ENCODE measurements at places on chromosomes 1 and 21.

- no peak for DNase-seq
Observed at GRCh38 chr1:52139817-52140540, 1.9 kb upstream of the ZFYVE9 start.

DNA sequence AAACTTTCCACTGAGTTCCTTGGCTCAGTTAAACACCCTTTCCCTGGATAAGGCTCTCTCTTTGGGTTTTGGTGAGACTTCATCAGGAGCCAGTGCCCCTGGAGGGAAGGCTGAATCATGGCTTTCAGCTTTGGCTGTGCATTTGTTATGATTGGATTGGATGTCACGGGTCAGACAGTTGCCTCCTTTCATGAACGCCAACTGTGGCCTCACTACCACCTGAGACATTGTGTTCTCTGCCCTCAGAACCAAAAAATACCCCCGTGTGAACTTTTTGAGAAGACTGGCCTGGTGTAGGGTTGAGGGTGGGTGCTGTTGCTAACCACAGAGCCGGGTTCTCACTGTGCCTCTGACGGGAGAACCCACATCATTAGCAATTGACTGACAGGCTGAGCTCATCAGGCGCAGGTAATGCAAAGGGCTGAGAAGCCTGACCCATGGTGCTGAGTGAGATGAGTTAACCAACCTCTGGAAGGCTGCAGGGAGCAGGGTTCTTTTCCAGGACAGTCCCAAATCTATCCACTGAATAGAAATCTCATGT, 65.6 kb downstream of the HHAT start:
- DNase-seq, result no peak

DNA sequence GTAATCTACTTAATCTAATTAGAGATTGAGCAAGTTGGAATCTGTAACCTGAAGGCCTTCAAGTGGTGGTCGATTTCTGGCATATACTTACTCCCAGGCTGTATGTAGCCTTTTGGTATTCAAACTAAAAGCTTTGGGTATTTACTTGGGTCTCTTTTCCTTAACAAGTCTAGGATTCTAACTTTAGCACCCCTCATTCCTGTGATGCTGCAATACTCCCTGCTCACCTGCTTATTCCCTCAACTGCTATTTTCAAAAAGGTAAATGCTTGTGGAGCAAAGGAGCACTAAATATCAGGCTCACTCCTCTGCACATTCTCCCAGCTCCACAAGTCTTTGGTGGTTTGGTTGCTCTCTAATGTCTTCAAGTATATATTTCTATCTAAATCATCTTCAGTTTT, 68.0 kb upstream of the CYYR1 start:
- no peak for DNase-seq

GRCh38 chr1:54845772-54846171, 41.2 kb downstream of the DHCR24 start:
- DNase-seq, result no peak

DNA sequence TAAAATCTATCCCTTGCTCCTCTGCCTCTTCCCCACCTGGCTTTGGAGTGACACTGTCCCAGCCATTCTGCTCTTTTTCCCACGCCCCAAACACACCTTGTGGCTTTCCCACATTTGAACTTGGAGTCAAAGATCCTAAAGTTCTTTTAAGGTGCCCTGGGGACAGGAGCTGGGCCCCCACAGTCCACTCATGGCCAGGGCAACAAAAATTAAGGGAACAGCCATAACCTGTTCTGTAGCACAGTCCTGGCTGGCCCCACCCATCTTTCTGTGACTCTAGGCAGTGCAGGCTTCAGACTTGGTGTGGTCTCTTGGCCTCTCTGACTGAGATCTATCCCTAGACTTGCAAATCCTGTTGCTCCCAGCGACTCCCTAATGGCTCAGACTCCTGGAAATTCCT, 143.0 kb upstream of the MAGI3 start:
- DNase-seq, result no peak

- DNase-seq, result no peak
Observed at GRCh38 chr1:186498071-186498470, 37.2 kb upstream of the PDC start.

DNA sequence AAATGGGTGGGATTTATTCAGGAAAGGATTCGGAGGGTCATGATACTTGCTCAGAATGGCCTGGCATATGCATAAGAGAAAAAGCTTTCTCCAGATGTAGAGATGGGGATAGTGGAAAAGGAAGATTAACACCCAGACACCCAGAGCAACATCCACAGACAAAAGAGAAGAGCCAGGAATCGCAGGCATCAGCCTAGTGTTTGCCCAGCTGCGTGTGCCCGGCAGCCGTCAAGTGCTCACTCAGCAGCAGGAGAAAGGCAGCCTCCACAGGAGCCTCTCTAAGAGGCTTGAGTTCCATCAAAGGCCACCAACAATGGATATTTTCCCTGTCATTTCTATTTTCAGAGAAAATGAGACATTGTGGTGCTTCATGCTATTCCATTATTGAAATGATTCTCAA, 54.7 kb downstream of the NTPCR start:
- no peak for DNase-seq

DNA sequence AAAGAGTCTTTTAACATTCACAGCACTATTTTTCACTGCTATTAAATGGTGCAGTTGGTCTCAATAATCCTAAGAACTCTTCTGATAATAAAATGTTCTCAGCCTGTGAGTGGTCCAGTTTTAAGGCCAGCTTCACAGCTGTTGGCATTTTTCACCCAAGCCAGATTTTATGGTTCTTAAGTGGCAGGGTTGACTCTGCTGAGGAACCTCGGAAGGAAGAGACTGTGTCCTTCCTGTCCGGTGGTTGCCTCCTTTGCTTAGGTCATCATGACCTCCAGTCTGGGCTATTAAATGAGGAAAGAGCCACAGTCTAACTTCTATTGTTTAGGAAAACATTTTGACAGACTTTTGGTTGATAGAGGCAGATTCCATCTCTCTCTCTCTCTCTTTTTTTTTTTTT, 112.5 kb upstream of the SERBP1 start:
- DNase-seq, result no peak

- DNase-seq, result no peak
Observed at GRCh38 chr21:27645285-27645684, 678.4 kb upstream of the ADAMTS5 start.

GRCh38 chr1:52634111-52634510, 1.1 kb downstream of the SHISAL2A start:
- no peak for DNase-seq

- DNase-seq, result no peak
Observed at GRCh38 chr21:45859762-45860357, 121.7 kb upstream of the COL6A1 start.

DNA sequence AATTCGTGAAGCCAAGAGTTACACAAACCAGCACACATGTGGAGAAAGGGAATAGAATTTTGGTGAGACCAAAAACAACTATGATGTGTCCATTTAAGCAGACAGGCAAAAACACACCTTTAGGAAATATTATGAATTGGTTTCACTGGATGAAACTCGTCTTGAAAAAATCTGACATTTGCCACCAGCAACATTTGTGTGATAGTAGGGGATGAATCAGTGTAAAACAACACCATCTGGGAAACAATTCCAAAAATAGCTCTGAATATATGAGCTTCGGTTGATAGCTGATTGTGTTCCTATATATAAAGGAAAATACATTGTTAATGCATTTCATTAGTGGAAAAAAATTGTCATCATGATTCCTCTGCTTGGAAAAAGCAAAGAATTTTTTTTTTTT, 327.8 kb downstream of the PAPPA2 start:
- DNase-seq, result no peak

DNA sequence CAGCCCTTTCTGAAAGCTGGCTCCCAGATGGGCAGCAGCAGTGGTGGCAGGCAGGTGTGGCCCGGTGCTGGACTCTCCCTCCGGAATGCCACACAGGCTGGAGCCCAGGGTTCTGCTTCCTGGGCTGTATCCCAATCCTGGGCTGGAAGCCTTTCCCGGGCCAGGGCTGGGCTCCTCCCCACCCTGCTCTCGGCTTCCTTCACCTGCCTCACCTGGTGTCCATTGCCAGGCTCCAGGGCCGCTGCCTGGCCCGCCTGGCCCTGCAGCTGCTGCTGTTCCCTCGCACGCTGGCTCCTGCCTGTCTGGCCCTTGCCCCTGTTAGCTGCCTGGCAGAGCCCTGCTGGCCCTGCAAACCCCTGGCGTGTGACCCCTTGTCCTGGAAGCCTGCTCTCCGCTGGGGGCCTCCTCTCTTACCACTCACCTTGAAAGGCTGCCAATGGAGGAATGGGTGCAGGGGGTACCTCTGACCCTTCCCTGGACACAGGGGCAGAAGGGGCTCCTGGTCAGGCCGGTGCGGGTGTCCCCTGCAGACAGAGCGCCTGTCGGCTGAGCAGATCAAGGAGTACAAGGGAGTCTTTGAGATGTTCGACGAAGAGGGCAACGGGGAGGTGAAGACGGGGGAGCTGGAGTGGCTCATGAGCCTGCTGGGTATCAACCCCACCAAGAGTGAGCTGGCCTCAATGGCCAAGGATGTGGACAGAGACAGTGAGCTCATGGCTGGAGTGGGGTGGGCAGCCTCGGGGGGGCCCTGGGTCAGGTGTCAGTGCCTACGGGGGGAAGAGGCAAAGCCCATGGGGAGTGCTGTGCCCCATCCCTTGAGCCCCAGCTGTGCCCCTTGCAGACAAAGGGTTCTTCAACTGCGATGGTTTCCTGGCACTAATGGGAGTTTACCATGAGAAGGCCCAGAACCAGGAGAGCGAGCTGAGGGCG, 1.1 kb downstream of the CALML6 start:
- DNase-seq, result no peak

DNA sequence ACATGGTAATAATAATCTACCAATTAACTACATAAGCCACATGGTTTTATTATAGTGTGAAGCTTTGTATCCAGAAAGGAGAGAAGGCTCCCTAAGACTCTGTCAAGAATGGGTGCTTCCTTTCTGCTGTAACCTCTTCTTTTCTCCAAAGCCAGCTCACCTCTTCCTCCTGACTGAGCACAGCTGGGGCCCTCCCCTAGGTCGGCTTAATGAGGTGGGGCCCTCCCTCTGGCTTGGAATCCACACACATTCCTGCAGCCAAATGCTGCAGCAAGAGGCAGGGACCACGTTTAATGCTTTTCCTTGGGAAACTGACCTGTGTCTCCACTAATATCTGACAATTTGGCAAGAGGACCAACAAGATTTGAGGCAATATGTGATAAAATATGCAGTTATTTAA, 94.8 kb downstream of the DSCAM start:
- DNase-seq, result no peak

GRCh38 chr21:34808569-34809204, 139.9 kb downstream of the CLIC6 start:
- DNase-seq, result no peak

GRCh38 chr1:87644579-87645190, 316.0 kb downstream of the LMO4 start:
- DNase-seq, result no peak

GRCh38 chr1:110677526-110677925, 2.8 kb upstream of the KCNA3 start:
- no peak for DNase-seq

- no peak for DNase-seq
Observed at GRCh38 chr1:66553846-66554245, 19.9 kb downstream of the SGIP1 start.

GRCh38 chr1:167250482-167250881, 29.8 kb downstream of the POU2F1 start:
- no peak for DNase-seq

GRCh38 chr1:228180959-228181644, 15.5 kb downstream of the IBA57 start:
- DNase-seq, result no peak

DNA sequence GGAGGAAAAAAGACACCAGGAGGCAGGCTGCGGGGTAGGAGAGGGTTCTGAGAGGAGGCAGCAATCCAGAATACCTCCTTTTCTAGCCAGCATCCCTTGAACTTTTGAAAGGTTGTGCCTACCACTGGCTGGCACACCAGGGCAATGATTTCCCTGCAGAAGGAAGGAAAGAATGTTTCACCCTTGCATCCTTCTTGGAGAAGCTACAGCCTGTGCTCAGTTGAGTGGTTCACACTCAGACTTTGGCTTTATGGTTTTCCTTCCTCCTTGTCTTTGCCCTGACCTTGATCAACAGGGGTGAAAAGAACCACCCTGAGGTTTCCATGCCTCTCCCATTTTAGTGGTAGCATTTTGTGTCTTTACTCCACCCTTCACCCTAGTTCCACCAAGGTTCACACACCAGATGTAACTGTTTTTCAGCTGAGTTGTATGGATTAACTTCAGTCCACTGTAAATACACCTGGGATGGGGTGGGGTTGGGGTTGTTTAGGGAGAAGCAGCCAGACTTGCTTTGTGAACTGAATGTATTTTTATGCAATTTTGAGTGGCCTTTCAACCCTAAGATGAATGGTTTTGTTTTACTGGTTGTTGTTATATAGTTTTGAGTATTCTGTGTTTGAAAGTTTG, 122.3 kb downstream of the SYT2 start:
- DNase-seq, result no peak

DNA sequence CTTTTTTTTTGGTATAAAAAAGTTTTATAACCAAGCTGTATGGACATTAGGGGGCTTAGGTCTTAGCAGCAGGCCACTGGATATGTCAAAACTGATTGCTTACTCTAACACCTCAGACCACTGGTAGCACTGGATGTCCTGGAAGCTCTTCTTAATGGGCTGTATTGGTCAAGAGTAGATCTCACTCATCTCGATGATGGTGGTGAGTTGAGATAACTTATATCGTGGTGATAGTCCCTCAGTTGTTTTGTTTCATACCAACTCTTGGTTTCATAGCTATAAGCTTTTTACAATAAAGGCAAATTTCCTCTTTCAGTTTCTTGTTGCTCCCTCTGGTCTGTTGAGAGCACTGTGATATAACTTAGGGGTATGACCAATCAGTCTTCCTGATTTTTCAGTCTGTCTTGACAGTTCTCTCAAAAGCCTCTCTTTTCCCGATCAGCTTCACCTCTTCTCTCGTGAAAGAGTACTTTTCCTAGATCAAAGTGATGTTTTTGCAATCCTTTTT, 9.7 kb upstream of the AGO1 start:
- no peak for DNase-seq

DNA sequence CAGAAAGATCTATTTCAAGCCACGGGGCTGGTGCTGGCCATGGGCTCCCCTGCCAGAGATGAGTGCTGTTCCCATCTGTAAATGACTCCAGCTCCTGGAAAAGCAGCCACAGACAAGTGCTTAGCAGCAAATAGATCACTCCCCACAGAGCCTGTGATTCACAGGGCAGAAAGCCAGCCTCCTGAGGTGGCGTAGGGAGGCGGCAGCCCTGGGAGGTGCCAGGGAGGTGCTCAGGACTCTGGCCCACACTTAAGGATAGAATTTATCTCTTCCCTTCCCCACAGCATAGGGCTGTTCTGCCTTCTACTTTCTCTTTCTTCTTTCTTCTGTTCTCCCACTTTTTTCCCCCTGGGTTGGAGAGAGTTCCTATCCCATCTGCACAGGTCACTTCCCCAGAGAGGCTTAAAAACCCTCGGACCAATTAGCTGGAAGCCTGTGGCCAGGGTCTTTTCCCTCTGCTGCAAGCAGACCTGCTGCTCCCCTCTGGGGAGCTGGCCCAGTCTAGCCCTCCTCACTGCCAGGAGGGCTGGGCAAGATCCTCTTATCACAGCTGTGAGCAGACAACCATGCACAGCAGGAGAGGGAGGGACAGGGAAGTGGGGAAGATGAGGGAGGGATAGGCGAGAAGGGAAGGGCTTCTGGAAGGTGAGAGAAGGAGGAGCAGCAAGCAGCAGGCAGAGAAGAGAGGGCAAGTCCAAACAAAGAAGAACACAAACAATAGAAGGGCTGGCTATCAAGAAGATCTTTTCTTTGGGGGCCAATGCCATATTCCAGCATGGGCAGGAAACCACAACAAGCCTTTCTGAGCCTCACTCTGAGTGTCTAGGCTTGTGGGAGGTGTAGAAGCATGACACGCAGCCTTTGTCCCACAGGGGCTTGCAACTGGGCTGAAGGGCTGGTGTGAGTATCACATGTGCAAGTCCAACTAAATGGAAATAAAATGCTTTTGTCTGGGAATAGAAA, 41.0 kb downstream of the KCND3 start:
- no peak for DNase-seq

Measured in stimulated activated CD8-positive, alpha-beta memory T cell treated with anti-CD3 and anti-CD28 coated beads, Interleukin-7, amount 100 ng/mL, for 1 hour (primary cell).